ENCODE measurements at places on chromosomes 1 and 21. TPM values are rescaled to one million over a fixed set of nuclear protein-coding genes. Genes with fewer than 3 reads are reported as not detected.
A peak's percentile ranks its signal among the peaks of the same experiment; 100 is the strongest.

- no peak for DNase-seq
Observed at GRCh38 chr1:117852853-117853553, 76.4 kb downstream of the GDAP2 start.

SLC35F3 gene
- total RNA-seq: 2.8 TPM

ANXA9 gene
- total RNA-seq: 0.32 TPM

- no peak for DNase-seq
Observed at GRCh38 chr1:41013024-41013423, 8.5 kb downstream of the SLFNL1 start.

DNA sequence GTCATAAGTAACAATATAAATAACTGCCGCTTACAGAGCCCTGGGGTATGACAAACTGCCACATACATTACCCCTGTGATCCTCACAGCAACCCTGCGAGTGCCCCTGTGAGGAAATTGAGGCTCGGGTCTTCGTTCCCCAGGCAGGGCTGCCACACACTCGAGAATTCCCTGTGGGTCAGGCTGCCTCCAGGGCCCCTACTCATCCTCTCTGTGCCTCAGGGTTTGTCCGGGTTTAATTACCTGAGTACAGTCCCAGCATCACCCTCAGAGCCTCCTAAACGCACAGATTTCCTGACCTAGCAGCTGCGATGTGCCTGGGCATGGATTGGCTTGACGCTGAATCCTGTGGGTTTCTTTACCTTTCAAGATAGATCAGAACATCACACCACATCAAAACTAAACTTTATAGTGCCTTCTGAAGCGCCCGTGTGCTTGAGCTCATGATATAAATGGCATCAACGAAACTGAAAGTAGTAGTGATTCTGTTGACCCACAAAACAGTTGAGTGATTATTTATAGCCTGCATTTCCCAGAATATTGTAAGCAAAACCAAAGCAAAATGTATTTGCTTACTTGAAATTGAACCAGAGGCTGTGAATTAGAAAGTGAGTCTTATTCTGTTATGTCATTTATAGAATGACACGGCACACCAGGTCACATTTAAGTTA, 14.0 kb downstream of the SLC37A1 start:
- DNase-seq: peak; percentile 62

CRYBG2 gene
- total RNA-seq: 0.98 TPM

- DNase-seq: peak; percentile 46
Observed at GRCh38 chr1:156154317-156154749, 948 bp downstream of the SEMA4A start.

- DNase-seq: no peak
Observed at GRCh38 chr1:229452956-229453801, 19.3 kb upstream of the ACTA1 start.

DNA sequence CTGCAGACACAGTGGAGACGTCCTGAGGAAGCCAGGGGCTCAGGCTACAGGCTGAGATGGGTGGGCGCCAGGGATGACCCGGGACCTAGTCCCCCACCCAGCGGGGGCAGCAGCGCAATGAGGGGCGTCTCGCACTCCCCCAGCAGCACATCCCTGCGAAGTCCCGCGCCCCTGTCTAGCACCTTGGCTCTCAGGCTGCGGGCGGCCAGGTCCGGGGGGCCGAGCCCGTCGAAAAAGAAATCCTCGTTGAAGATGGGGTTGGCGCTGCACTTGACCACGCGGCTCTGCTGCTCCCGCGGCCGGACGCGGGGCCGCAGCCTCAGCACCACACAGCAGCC, 1.8 kb downstream of the C2CD4D start:
- no peak for DNase-seq

DNA sequence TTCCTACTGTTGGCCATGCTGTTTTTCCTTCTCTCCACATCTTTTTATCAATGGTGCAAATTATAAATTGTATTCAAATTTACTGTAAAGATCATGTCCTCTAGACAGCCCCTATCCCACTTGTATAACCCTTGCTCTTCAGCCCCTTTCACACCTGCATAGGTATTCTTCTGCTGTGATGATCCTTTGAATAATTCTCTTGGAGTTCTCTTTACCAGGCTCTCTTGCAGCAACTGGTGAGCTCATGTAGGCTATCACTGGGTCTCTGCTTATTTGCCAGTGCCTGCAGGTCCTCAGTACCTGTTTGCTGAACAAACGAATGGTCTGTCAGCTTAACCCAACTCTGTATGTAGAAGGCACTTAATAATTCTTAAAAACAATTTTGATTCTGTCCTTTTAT, 8.2 kb downstream of the PTPRC start:
- DNase-seq: no peak

DNA sequence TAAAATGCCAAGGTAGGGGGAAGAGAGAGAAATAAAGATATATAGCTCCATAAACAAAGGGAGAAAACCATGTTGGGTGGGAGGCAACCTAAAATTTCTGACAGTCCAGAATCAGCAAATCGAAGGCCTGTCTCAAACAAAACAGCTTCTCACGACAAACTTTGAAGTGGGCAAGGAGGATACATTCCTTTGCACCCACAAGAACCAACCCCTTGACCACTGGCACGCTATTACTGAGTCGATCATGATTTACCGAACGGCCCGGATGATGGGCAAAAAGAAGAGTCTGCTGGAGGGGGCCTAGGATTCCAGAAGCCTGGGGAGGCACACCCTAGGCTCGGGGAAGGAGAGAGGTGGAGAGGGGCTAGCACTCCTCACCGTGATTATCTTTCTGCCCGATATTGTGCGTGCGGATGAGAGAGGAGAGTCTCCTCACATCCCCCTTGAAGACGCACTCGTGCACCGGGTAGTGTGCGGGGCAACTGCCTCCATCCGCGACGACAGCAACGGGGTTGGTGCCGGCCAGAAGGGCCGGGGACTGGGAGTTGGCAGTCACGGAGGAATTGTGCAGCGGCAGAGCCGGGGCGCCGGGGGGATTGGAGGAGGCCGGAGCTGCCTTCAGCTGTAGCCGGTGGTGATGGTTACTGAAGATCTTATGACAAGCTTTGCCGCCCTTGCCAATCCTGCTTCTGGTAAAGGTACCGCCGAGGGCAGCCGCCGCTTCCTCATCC, 756 bp downstream of the ANKRD13C start:
- peak; percentile 31 for DNase-seq

GRCh38 chr1:35568975-35569395, 4.1 kb upstream of the TFAP2E start:
- peak; percentile 50 for DNase-seq
